ENCODE measurements at places on chromosomes 4 and X. TPM values are rescaled to one million over a fixed set of nuclear protein-coding genes. Genes with fewer than 3 reads are reported as not detected.

SMR3B gene
- not detected for total RNA-seq

AFM gene
- total RNA-seq, result not detected

SPANXC gene
- total RNA-seq, result not detected

DNA sequence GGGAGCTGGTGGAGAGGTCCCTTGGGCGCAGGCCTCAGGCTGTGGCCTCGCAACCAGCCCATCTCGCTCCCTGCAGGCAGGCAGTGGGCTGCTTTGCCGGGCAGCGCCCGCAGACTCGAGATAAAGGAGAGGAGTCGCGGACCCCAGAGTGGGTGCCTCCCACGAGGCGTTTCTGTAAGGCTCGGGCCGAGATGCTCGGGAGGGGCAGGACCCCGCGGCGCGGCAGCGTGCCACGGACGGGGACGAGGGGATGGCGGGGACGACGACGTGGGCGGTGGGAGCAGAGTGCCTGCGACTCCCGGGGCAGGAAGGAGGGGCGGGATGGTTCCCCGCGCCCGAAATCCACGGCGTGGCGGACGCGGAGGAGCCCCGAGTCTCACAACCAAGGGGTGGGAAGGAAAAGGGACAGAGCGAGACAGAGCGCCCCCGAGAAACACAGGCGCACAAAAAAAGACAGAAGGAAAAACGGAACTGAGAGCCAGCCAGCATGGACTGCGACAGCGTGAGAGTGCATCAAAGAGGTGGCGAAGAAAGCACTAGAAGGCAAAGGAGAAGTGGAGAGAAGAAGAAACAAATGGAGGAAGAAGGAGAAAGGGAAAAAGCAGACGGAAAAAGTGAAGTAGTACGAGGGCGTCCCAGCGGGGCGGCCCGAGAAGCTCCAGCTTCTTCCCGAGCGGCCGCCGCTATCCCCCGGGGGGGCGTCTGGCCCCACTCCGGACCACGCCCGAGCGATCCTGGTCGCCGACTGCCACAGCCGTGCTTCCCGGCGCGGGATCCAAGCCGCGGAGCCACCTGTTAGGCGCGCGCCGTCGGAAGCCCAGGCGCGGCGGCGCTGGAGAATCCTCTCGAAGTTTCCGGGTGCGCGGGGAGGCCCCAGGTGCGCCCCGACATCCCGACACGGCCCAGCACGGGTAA is 1.5 kb downstream of the BEND4 start:
- no peak for DNase-seq

GRCh38 chrX:43618366-43619205 is 37.5 kb upstream of the MAOA start:
- DNase-seq, result no peak

- peak; percentile 57 for DNase-seq
Observed at GRCh38 chr4:184807797-184808712, 17.7 kb downstream of the ACSL1 start.

SYTL4 gene
- total RNA-seq, result 52.4 TPM

DNA sequence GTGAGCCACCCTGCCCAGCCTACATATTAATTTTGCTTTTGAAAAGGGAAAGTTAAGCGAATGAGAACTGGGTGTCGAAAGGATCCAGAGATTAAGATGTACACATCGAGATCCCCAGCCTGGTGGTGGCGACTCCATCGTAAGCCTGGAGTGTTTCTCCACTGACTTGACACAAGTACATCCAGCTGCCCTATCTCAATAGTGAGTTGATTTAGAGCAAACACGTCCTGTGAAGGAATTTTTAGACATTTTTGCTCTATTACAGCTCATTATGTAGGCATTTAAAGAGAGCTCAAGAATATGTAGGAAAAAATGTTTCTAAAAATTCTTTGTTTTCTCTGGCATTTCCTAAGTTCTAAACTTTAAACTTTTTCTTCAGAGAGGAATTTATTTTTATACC is 11.7 kb upstream of the CLDN34 start:
- no peak for DNase-seq

DNA sequence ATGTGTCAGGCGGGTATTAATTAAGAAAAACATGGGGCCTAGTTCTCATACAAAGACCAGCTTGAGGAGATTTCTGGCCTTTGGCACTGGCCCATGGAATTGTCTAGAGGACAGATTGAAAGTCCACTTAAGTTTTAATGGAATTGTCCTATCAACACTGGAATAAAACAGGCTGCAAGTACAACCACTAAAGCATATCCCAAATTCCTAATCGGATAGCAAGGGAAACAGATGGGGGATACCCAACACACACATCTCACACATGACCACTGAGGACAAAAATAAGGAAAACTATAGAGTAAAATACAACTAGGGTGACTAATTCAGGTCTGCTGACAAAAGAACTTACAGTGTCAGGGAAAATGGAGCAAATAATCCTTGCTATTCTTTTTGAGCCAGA is 167.8 kb downstream of the GASK1B start:
- DNase-seq, result peak; percentile 34

DNA sequence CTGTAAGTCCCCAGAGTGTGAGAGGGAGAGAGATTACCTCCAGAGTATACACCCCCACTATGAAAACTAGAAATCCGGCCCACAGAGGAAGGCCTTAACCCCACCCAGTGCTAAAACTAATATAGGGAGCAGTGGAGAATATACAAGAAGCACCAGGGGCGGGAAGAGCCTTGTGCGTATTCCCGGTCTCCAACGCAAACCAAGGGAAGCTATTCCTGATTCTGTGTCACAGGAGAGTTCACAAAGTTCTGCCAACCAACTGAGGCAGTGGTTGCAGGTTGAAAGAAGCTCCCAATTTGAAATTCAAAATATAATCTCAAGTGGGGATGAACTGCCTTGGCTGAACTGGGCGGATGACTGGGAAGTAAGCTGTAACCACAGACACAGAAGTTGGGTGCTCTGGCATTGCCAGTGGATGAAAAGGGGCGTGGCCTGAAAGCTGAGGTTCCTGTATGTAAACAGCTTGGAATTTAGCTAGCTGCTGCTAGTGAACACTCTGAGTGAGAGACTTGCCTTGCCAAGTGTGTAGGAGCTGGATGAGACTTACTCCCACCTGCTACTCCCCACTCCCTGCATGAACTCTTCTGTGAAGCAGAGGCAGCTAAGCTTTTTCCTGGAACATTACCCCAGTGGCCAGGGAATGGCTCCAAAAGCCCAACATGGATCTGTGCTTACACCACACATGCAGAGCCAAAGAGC is 32.7 kb downstream of the ELF2 start:
- DNase-seq, result no peak

GRCh38 chrX:9966775-9967408 is at the start of gene CLDN34:
Gene CLDN34, plus strand, starts transcription at chrX:9967358. Its CDS starts 0 bp downstream, at chrX:9967358.
- DNase-seq, result peak; percentile 5

GRCh38 chr4:35025152-35025834 is 1219.0 kb downstream of the ARAP2 start:
- DNase-seq, result no peak

GRCh38 chrX:46574774-46575381 is 1.3 kb downstream of the CHST7 start:
- peak; percentile 50 for DNase-seq

- no peak for DNase-seq
Observed at GRCh38 chr4:35461931-35462659, 782.2 kb downstream of the ARAP2 start.

DNA sequence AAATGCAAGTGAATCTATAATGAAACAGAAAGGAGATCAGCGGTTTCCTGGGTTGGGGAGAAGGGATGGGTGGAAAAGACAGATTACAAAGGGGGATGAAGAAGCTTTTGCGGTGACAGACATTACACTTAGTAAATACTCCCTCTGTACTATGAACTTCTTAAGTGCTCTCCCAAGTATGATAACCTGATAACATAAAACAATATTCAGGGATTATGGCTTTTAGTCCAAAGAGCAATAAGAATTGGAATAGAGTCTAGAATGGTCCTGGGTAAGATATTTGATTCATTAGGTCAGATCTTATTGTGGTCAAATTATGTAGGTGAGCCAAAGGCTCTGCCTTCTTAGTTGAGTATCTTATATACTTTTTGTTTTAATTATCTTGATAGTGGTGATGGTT is 9.2 kb downstream of the LRRC66 start:
- no peak for DNase-seq

GRCh38 chrX:68438575-68438974 is 5.3 kb upstream of the OPHN1 start:
- DNase-seq, result no peak

STARD8 gene
- 46.4 TPM for total RNA-seq

DNA sequence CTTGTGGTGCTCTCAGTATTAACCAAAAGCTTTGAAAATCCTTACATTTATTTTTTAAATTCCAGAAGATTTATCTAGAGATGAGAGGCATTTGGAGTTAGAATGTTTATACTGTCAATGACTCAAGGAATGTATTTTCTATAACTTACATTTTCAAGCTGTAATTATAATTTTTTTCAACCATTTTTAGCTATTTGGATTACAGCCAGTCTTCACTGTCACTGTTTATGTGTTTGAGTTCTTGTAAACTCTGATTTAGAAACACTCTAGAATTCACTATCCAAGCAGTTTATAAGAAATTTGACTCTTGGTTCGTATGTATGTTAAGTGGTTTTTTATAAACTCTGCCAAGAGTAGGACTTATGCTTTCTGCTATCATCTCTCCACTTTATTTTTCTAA is 36.7 kb upstream of the GUCY1A1 start:
- DNase-seq, result no peak

- no peak for DNase-seq
Observed at GRCh38 chr4:7540206-7540605, 105.5 kb upstream of the PSAPL1 start.

GRCh38 chrX:111123606-111124179 is 27.7 kb downstream of the PAK3 start:
- no peak for DNase-seq

- DNase-seq, result no peak
Observed at GRCh38 chr4:25358515-25359275, 18.4 kb upstream of the ANAPC4 start.

NLRP2B gene
- 0.14 TPM for total RNA-seq

GRCh38 chr4:159555873-159556272 is 453.0 kb downstream of the RAPGEF2 start:
- no peak for DNase-seq

DNA sequence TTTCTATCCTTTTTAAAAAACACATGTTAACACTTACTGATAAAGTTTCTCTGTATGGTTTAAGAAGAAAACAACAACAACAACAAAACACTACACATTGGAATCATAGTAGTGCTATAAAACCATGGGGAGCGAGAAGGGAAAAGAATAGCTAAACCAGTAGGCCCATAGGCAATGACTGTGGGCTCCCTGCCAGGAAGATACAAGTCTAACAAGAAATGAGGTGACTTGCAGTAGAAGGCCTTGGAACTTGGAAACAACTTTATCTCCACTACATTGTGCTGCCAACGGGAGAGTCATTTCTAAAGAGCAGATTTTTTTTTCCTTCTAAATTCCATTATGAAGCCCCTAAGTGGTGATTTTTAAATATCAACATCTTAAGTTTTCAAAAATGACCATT is 78.0 kb downstream of the GPC4 start:
- DNase-seq, result no peak

TGIF2LX gene
- total RNA-seq, result not detected

DNA sequence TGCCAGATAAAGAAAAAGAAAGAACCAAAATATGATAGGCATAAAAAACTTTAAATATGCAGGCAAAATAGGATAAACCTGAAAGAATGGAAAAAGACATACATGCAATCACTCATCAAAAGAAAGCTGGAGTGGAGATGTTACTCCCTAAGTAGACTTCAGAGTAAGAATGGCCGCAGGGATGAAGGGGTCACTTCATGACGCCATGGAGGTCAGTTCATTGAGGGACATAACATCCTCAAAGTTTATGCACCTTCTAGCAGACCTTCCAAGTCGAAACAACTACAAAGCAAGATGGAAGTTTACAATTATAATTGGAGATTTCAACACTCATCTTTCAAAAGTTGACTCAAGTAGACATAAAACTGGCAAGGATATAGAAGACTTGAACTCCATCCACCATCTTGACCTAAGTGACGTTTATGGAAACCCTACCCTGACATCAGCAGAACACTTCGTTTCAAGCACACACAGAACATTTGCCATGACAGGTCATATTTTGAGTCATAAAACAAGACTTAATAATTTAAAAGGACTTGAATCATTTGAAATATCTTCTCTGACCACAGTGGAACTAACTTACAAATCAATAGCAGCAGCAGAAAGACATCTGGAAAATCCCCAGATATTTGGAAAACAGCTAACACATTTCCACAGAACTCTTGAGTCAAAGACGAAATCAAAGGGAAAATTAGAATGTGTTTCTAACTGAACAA is 106.0 kb upstream of the LRPAP1 start:
- no peak for DNase-seq

DNA sequence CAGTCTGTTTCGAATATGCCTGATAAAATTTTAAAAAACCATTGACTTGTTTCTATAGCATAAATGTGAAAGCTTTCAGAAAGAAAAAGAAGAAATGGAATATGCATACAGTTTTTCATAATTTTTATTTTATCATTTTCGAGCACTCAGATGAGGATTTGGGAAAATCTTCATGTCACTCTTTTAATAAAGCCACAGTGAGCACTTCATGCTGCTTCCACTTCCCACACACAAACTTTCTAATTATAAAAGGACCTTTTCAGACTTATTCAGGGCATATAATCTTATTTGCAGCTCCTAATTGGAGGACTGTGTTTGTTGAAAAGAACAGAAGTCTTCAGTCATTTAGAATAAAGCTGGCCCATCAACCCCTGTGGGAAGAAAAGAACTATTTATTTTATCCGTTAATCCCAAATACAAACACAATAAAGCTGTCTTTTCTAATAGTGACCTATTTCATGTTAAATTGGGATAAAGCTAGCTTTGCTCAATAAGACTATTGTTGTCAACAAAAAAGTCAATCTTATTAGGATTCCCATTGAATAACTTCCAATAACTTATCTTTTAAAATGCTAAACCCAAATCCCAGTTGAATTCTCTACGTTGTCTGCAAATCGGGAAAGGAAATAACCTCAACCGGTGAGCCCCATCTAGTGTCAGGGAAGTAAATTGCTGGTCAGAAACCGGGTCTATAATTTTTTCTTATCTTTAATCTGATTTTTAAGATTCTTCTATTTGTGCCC is 211.5 kb downstream of the PDGFRA start:
- peak; percentile 63 for DNase-seq

DNA sequence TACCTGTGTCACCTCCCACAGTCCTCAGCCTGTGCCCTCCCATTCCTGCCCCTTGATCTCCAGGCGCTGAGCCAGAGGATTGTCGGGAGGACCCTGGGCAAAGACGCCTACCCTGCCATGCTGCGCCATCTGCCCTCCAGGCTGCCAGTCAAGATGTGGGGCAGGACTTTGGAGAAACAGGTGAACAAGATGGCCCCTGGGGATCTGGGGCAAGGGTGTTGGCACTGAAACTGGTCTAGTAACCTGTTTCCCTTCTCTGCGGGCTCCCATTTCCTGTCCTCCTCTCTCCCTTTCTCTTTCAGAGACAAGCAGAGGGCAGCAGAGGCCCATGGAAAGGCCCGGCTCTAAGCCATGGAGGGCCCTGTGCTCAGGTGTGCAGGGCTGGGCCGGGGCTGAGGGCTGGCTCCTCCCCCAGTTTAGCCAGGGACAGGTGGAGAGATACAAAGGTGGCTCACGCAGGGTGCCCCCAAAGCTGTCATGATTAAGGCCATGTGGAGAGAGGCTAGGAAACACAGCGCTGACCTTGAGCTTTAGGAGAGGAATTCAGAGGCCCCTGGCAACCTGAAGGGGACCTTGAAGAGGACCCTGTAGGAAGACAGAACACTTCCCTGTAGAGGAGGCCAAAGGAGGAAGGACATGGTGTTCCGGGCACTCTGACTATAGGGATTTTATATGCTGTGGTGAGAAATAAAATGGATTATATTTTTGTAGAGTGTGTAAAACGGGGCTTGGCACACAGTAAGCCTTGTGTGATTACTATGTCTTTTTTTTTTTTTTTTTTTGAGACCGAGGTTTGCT is at the start of gene GLOD5:
Gene GLOD5, plus strand, starts transcription at position 74 of the 798 bp plus-strand sequence. Its CDS starts 44 bp downstream, at position 118.
- DNase-seq, result peak; percentile 2
